IMR-90 (cell line): ENCODE measurements at places on chromosomes 3 and 15.
A peak's percentile ranks its signal among the peaks of the same experiment; 100 is the strongest.

GRCh38 chr15:39774688-39775267 lies 7.9 kb downstream of the FSIP1 start:
- H3K4me3 ChIP-seq = no peak overlapping the region
- no peaks in the 10 kb centered on the region for H3K27me3 ChIP-seq
- H3K4me1 ChIP-seq = peaks cover 14% of the 10 kb centered on the region
- H3K36me3 ChIP-seq = no peaks in the 10 kb centered on the region

GRCh38 chr3:88141458-88142083 lies 8.2 kb upstream of the C3orf38 start:
- H3K27me3 ChIP-seq = no peaks in the 10 kb centered on the region
- H3K4me1 ChIP-seq = no peaks in the 10 kb centered on the region
- H3K4me3 ChIP-seq = no peak overlapping the region
- no peak overlapping the region for H3K27ac ChIP-seq
- DNase-seq = peak; percentile 77
- H3K36me3 ChIP-seq = peaks cover 8% of the 10 kb centered on the region

DNA sequence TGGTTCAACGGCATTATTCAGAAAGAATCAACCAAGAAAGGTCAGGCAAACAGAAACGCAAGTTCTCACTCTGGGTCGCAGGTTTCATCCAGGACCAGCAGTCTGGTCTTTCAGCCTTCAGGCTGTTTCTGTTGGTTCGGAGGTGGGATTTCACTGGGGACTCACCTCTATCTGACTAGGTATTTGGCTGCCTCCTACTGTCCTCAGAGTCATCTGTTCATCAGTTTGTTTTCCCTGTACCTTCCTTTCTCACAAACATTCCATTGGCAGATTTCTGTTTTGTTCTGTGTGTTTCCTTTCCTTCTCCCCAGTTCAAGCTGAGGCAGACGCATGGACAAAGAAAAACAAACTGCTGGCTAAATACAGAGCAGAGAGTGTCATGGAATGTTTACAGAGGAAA lies 1046.6 kb upstream of the CFAP20DC start:
- DNase-seq = no peak
- H3K27me3 ChIP-seq = no peaks in the 10 kb centered on the region
- H3K36me3 ChIP-seq = no peaks in the 10 kb centered on the region
- H3K4me3 ChIP-seq = no peak overlapping the region

DNA sequence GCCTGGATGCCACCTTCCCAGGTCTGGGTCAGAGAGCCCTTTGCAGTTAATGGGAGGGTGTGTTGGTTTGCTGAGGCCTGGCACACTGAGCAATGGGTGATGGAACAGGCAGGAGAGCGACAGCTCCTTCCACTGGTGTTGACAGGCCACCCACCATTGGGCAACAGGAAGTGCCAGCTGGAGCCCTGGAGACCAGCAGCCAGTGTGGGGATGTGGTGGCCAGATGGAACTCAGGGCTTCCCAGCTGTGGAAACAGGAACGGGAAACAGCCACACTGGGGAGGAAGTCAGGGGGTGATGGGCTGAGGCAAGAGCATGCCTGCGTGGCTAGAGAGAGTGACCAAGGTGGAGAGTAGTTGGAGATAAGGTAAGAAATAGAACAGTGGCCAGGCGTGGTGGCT lies 9.3 kb downstream of the PSTPIP1 start:
- no peak for DNase-seq
- H3K36me3 ChIP-seq = no peaks in the 10 kb centered on the region
- peaks cover 28% of the 10 kb centered on the region for H3K27me3 ChIP-seq

DNA sequence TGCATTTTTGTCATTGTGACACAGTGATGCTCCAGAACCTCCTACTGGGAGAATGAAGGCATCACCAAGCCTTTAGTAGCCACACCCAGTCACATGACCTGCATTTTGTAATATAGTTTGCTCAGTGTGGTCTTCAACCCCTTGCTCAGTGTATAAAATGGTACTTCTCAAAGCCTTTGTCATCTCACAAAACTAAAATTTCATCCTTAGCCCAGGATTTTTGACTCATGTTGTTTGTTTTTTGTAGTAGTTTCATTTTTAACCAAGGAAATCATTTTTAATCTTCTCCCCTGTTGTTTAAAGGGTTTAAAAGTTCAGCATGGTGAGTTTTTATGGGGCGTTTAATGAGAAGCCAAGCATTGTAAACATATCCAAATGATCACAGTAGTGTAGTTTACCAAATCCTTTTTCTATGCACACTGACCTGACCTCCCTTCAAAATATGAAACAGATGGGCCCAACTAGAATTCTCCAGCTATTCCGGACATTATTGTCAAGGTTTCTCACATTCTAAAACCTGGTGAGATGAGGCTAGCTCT lies 123.5 kb upstream of the IL12A start:
- no peak overlapping the region for H3K4me3 ChIP-seq
- H3K27me3 ChIP-seq = no peaks in the 10 kb centered on the region
- peak overlapping the region; percentile 39; the same call in 1 of the 2 replicates for H3K27ac ChIP-seq
- H3K4me1 ChIP-seq = peaks cover 25% of the 10 kb centered on the region

- H3K36me3 ChIP-seq = peaks cover 8% of the 10 kb centered on the region; the same call in 1 of the 2 replicates
- no peak for DNase-seq
- H3K27ac ChIP-seq = no peak overlapping the region
- H3K4me3 ChIP-seq = no peak overlapping the region
Measured at GRCh38 chr15:73282567-73283365, 86.0 kb downstream of the HCN4 start.

DNA sequence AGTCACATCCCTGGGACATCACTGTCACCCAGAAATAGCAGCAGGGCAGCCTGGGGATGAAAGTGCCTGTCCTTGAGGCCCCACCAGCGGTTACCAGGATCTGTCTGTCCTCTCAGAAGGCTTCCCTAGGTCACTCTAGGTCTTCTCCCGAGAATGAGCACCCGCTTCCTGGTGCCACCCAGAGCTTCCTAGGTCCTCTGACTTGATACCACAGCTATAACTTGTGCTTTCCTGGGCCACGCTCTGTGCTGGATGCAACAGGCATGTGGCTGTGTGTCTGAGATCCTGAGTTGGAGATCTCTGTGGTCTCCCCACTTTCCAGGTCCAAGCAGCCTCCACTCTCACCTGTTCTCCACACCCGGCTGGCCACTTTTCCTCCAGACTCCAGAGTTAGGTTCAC lies 25.8 kb downstream of the ARNT2 start:
- no peaks in the 10 kb centered on the region for H3K27me3 ChIP-seq
- peaks cover 4% of the 10 kb centered on the region for H3K4me1 ChIP-seq
- H3K36me3 ChIP-seq = no peaks in the 10 kb centered on the region
- no peak overlapping the region for H3K27ac ChIP-seq
- no peak overlapping the region for H3K4me3 ChIP-seq
- no peak for DNase-seq

- no peaks in the 10 kb centered on the region for H3K36me3 ChIP-seq
- no peak overlapping the region for H3K27ac ChIP-seq
Measured at GRCh38 chr15:24676431-24676830, 856 bp downstream of the NPAP1 start.
